ENCODE measurements at places on chromosomes 3 and 15.

GRCh38 chr3:4067893-4068292 lies 235.3 kb upstream of the SETMAR start:
- no peak for DNase-seq

GRCh38 chr3:155350571-155350970 lies 57.1 kb upstream of the STRIT1 start:
- no peak for DNase-seq

DNA sequence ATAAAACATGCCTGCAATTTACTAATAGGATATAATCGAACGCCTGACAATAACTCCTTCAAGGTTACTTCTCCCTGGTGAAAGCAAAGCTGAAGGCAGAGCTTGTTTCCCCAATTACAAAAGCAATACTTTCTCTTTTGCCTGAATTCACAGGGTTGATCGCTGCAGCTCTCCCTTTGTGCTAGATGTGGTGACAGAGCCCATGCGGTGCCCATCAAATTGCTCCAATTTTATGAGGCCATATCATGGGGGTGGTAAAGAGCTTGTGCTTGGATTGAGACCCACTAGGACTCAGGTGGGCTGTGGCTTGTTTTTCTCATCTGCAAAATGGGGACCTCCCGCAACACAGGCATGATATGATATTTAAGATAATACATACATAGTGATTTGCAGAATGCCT lies 143.4 kb downstream of the GREM1 start:
- DNase-seq: no peak

DNA sequence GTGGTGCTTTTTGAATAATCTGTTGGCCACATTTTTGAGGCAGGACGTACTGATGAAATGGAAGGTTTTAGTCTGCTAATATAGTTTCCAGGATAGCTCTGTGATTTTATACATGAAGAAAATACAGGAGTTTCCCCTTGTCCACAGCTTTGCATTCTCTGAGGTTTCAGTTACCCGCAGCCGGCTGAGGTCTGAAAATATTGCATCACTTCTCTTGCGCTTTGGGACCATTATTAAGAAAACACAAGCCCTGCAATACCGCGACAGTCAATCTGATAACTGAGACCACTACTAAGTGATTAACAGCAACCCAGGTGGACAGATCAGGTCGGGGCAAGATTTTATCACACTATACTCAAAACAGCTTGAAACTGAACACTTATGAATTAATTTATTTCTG lies 33.0 kb downstream of the BLM start:
- no peak for DNase-seq

DNA sequence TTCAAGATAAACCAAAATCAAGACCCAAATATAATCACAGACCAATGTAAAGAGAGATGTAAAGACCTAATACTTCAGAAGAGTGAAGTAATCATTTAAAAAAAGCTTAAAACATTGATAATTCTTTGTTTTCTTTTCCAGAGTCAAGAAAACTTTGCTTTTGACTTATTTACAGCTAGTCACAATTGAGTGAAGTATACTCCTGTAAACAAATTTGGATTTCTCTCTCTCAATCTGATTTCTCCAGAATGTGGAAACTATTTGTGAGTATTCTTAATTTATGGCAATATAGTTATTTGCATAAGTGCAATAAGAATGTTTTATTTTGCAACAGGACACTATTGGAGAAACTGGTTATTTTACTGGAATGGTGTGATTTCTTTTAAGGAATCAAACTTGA lies 43.7 kb upstream of the ZBTB20 start:
- no peak for DNase-seq

Measured in GM12891 (cell line).